ENCODE measurements at places on chromosomes 4 and X.
A peak's percentile ranks its signal among the peaks of the same experiment; 100 is the strongest.

DNA sequence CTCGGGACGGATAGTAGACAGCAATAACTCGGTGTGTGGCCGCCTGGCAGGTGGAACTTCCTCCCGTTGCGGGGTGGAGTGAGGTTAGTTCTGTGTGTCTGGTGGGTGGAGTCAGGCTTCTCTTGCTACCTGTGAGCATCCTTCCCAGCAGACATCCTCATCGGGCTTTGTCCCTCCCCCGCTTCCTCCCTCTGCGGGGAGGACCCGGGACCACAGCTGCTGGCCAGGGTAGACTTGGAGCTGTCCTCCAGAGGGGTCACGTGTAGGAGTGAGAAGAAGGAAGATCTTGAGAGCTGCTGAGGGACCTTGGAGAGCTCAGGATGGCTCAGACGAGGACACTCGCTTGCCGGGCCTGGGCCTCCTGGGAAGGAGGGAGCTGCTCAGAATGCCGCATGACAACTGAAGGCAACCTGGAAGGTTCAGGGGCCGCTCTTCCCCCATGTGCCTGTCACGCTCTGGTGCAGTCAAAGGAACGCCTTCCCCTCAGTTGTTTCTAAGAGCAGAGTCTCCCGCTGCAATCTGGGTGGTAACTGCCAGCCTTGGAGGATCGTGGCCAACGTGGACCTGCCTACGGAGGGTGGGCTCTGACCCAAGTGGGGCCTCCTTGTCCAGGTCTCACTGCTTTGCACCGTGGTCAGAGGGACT is 5.7 kb upstream of the MSANTD1 start:
- DNase-seq, result no peak

GRCh38 chr4:34280131-34280530 is 1964.2 kb downstream of the ARAP2 start:
- DNase-seq, result no peak

DNA sequence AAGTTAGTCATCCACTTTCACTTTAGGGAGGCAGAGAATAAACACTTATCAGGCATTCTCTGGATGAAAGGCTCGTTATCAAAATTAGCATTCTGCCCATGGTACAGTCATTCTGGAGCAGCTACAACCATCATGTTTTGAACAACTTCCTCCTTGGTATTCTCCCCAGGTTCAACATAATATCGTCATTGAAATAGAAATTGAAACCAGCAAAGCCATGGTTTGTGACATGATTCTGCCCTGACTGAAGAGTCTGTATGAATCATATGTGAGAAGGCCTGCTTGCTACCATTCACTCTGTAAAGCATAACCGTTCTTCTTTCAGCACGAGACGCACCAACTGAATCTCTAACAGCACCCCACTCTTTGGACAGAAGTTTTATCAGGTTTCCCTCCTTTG is 127.5 kb upstream of the RADX start:
- DNase-seq, result no peak

- no peak for DNase-seq
These were observed 38.6 kb upstream of the MSMO1 start for GRCh38 chr4:165288639-165289422.

DNA sequence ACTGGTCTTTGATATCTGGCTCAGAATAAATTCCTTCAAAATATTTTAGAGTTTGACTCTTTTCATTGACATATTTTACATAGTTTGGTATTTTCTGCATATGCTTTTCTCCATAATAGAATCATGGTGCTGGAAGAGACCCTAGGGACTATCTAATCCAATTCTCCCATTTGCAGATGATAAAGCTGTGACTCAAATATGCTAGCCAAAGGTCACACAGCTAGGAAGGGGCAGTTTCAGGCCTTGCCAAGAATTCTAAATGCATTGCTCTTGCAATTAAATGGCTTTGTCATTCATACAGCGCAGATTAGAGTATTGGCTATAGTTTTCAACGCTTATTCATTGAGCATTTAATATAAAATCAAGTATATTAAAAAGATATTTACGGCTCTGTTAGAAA is 374.1 kb upstream of the RASGEF1B start:
- DNase-seq, result no peak

GRCh38 chrX:81304563-81304962 is 102.7 kb downstream of the SH3BGRL start:
- no peak for DNase-seq

- peak; percentile 74 for DNase-seq
These were observed at the start of gene TADA2B for GRCh38 chr4:7043284-7044136. TSS of gene TADA2B (plus strand) at chr4:7043372. CDS start at chr4:7043580, 208 bp downstream.

DNA sequence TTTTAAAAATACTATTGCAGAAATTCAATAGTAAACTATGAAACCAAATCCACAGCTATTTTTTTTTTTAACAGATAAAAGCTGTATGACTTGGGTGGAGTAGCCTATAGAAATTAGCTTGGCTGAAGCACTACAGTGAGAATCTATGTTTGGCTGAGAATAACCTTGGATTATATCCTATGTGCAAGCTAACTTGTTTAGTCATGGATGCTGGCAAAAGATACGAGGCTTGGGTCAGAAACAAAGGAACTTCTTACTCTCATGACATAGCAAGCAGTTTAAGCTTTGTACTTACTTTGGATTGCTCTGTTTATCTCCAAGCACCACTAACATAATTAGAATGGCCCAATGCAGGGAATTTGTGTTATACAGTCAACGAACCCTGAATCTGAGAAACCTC is 119.2 kb upstream of the GRID2 start:
- no peak for DNase-seq

- no peak for DNase-seq
These were observed 29.6 kb downstream of the PDK3 start for GRCh38 chrX:24494647-24495075.

GRCh38 chrX:133661962-133662839 is 246.9 kb upstream of the GPC4 start:
- no peak for DNase-seq

- no peak for DNase-seq
These were observed 182.1 kb upstream of the CLNK start for GRCh38 chr4:10866666-10867065.

- DNase-seq, result no peak
These were observed 710.7 kb upstream of the SLIT2 start for GRCh38 chr4:19540859-19541540.

DNA sequence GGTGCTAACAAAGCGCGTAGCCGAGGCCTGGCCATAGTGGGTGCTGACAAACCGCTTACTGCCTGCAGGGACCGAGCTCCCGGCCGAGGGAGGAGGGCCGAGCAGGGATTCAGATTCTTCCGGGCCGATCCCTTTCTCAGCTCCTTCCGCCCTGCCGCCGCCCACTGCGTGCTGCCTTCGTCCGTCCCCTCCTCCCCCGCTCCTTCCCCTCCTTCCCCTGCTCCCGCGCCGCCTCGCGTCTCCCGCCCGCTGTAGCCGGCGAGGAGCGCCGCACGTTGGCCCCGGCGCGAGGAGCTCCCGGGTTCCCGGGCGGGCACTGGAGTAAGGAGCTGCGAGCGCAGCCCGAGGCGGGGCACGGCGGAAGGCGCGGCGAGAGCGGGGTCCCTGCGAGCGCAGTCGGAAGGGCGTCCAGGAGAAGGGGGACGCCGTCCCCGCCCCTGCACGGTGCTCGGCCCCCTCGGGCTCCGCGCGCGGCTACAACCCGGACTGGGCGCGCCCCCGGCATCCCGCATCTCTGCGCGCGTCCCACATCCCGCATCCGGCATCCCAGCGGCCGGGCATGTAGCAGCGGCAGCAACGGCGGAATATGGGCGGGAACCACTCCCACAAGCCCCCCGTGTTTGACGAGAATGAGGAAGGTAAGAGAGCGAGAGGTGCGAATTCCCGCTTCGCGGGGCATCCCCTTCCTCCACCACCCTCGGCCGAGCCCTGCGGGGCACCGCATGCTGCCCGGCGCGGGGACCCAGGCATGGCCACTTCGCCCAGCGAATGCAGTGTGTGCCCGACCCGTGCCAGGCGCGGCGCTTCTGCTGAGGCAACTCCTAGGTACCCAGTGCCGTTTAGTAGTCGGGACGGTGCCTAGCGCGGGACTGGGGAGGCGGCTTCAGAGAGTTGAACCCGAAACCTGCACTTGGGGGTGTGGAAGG is at the start of gene STK32B:
STK32B (plus strand) TSS at position 203 of the 926 bp plus-strand sequence.
- peak; percentile 36 for DNase-seq

DNA sequence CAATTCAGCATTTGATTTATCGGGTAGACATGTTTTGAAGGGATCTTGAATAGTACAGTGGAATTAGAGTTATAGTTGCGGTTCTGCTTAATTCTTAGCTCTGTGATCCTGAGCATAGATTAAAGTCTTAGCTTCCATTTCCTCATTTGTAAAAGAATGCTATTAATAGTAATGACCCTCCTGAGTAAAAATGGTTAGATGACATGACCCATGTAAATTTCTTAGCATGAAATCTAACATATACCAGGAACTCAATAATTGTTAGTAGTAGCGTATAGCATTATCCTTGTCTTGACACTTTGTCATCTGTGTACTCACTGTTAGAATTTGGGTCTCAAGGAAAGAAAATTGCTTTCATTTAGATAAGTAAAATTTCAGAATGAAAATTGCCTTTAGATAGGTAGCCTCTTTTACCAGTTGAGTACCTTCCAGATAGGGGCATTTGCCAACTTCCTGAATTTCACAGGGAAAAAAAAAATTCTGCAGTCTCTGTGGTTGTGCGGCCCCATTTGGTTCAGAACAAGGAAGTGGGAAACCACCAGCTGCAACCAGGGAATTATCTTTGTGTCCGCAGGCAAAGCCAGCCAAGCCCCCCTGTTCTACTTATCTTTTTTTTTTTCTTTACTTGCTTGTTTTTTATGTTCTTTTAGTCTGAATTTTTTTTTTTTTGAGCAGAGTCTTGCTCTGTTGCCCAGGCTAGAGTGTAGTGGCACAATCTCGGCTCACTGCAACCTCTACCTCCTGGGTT is 86.9 kb downstream of the TMEM164 start:
- DNase-seq, result no peak

- DNase-seq, result no peak
These were observed 245.4 kb downstream of the DCLK2 start for GRCh38 chr4:150323406-150324325.

GRCh38 chrX:145484740-145485139 is 237.4 kb downstream of the SPANXN1 start:
- DNase-seq, result no peak

DNA sequence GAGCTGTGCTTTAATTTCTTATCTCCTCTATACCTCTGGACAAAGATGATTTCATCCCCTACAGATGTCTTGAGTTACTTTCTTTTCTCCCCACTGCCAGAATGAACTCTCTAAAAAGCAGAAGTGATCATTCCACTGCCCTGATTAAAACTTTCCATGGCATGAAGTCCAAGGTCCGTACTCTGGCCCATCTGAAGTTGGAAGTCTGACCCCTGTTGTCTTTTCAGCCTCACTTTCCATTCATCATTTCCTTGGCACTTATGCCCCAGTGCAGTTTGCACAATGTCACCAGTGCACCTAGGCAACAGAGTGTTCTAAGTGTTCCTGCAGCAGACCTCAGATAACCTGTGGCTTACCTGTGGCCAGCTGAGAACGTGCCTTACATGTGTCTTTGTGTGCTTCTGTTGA is 242.4 kb downstream of the FRAS1 start:
- DNase-seq, result no peak

- DNase-seq, result no peak
These were observed 59.8 kb upstream of the ACSL1 start for GRCh38 chr4:184885602-184886001.

DNA sequence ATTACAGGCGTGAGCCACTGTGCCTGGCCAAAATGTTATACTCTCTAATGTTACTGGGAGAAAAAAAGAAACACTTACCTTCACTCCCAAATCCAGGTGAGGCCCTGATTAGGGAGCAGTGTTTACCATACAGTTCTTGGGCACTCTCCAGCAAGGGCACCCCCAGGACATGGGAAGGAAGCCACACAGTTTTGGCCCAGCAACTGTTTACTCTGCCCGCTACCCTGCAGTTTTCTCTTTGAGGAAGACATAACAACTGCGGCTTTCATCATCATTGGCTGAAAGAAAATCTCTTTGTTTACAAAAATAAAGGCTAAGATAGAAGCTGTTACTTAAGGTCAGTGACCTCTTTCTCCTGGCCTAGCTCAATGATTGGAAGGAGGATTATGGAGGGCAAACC is 145.5 kb upstream of the DUSP21 start:
- no peak for DNase-seq

DNA sequence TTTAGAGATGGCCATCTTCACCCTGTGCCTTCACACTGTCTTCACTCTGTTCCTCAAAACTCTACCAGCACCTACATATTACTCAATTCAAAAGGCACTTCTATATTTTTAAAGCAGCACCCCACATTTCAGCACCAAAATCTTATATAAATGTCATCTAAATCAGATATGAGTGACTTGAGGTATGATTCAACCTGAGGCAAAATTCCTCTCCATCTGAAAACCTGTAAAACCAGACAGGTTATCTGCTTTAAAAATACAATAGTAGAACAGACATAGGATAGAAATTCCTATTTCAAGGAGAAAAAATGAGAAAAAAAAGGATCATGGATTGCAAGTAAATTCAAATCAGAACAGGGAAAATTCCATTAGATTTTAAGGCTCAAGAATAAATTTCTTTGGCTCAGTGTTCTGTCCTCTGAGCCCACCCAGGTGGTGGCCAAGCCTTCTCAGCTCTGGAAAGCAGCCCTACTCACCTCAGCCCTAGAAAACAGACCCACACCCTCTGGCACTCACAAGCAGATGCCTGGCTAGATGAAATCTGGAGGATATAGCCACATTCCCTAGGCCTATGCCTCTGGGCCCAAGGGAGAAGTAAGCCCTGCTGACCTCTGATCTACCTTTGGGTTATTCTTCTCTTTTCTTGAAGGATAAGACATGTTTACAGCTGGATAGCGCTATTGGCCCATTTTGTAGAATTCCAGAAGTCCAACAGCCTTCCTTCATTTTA is 240.4 kb upstream of the ZCCHC13 start:
- DNase-seq, result no peak

- DNase-seq, result no peak
These were observed 7.6 kb downstream of the SEPTIN11 start for GRCh38 chr4:76957004-76957738.
